ENCODE measurements at places on chromosomes 3 and 15.

- no peak for DNase-seq
Measured at GRCh38 chr3:126656371-126657134, 1.6 kb upstream of the TXNRD3 start.

DNA sequence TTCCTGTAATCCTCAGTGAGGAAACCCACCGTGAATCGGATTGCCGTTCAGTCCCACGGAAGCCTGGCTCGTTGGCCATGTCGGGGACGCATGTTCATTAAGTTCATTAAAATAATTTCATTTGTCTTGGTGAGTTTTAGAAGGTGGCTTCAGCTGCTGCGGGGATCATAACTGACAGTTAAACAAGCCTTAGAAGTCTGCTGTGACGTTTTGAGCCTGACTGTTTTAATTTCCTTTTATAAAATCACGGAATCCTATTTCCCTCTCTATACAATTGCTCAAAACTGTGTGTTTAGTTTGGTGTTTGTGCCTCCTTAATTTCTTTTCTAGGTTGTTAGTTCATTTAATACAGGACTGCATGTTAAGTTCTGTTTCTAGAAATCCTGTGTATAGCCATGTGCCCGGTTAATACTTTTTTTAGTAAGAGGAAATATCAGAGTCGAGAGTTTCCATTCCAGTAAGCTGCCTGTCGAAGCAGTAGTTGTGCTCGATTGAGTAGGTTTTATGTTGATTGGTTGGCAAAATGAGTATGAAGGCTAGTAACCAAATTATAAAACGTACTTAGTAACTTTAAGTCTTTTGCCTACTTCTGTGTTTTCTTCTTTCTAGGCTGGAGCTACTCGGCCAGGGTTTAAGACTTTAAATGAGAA lies 705 bp downstream of the NIPA2 start:
- DNase-seq = no peak

GRCh38 chr3:109241459-109242186 lies 74.7 kb downstream of the DPPA2 start:
- DNase-seq = no peak

DNA sequence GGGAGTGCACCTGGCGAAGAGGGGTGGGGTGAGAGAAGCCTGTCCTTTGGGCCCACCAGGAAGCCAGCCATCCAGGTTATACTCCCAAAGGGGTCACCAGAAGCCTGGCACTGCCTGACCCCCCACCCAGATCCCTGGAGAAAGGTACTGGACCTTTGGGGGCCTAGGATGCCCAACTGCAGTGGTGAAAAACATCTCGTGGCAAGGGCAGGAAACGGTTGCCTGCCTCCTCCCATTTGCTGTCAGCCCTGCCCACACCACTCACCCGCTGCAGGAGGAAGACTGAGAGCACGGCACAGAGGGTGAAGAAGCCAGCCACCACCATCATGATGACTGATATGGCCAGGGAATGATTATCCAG lies 2.2 kb upstream of the ULK3 start:
- no peak for DNase-seq

DNA sequence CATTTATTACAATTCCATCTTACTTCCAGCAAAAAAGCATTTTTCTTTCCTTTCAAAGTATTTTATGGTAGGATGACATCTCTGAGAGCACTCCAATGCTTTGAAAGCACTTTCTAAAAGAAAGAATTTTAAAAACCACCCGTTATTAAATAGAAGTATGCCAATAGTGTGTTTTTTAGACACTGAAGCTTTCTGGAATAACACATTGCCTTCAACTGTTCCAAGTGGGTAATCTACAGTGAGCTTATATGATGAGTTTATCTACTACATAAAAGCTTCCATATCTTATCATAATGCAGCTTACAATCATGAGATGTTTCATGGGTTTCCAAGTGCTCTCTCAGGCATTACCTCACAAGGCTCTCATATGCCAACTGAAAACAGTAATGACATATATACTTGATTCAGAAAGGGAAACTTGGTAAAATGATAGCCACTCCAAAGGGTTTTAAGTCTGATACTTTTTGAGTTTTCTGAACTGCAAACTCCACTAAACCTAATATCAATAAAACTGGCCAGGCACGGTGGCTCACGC lies 14.1 kb downstream of the CMTM6 start:
- no peak for DNase-seq

DNA sequence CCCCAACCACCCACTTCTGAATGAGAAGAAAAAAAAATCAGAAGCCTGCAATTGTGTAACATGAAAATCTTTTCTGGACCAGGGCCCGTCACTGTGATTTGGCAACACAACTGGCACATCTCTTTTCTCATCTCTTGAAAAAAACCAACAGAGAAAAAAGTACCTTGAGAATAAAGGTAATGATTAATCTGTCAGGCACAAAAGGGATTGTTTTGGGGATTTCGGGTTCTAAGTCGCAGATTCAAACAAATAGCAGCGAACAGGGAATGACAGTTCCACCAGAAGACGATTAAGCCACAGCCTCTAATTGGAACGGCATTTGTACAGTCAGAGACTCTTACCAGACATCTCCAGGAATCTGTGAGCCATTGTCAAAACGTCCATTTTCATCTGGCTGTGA lies at the start of gene AQP9:
TSS of gene AQP9 (plus strand) at position 276 of the 400 bp plus-strand sequence. CDS start 185 bp downstream, outside the sequence.
- DNase-seq = no peak

GRCh38 chr3:194103505-194103904 lies 32.4 kb upstream of the HES1 start:
- DNase-seq = peak; percentile 56

DNA sequence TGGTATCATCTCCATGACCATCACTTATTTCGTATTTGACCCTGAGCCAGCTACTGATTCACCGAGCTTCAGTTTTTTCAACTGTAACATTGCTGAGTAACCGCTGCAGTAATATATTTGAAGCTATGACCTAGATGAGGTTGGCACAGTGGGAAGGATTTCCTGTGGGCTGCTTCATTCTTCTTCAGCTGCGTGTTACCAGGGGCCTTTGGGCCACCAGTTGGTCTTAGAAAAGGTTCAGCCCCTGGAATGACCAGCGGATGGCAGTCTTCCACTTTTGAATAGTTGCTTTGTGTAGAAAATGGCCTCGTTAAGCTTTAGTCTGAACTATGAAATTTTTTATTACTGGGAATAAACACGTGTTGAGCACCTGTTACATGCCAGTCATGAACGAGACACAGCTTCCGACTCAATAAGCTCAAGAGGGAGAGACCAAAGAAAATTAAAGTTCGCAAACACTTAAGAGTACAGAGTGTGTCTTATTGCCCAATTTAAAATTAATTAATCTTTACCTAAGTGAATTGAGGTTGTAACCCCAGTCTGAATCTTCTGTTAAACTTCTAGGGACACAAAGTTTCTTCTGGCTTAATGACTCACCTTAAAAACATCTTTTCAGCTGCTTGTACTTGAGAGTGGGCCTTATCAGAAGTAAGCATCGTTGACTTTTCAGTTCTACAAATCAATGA lies 57.6 kb upstream of the NR2E3 start:
- DNase-seq = no peak

GRCh38 chr15:75928680-75929608 lies 25.3 kb downstream of the FBXO22 start:
- DNase-seq = no peak

DNA sequence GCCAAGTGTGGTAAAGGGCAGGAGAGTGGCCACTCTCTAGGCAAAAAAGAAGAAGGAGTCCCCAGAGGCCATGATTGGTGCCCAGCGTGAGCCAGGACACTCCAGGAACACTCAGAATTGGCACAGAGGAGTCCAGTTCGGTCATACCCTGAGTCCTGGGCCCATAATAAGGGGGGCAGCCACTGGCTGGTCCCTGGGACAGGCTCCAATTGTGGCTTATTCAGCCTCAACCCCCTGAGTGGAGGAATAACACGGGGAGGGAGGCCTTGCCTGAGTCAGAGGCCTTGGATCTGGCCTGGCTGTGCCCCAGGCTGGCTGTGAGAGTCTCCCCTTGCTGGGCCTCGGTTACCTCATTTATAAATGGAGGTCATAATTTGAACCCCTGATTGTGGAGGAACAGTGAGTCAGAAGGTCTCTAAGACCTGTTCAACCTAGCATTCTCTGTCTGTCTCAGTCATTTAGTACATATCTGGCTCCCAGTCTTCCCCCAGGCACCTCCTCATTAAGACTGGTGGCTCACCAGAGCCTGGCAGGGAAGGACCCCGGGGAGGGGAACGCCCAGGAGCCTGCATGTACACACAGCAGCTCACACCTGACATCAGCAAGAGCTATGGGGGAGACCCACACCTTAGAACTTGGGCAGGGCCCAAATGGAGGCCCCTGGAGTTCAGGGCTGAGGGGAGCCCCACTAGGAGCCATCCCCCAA lies 95.9 kb upstream of the ATP2B2 start:
- DNase-seq = no peak

DNA sequence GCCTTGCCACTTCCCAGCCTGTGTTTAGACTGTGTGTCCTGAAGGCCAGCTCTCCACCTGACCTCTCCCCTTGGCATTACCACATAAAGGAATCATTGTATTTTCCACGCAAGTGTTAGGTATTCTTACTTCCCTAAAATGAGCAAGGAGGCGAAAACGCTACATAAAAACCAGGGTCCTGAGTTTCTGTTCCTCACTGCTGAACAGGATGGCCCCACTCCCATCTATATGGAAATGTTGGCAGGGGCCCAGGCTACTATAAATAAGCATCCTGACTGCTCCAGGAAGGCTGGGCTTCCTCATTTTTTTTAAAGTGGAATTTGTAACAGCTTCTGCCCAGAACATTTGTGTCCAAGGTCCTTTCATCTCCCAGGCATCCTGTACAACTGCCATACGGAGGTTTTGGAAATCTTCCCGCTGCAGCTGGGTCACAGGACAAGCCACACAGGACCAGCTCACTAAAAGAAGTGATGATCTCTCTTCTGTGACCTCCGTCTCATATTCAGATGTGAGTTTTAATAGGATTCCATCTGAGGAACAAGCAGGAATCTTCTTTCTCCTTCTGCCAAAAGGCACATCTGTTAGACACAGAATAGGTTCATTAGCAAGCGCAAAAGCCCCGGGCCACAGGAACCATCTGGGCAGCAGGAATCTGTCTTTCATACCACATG lies 56.4 kb upstream of the LIMD1 start:
- no peak for DNase-seq

- DNase-seq = no peak
Measured at GRCh38 chr15:70561885-70562284, 201.5 kb downstream of the UACA start.

DNA sequence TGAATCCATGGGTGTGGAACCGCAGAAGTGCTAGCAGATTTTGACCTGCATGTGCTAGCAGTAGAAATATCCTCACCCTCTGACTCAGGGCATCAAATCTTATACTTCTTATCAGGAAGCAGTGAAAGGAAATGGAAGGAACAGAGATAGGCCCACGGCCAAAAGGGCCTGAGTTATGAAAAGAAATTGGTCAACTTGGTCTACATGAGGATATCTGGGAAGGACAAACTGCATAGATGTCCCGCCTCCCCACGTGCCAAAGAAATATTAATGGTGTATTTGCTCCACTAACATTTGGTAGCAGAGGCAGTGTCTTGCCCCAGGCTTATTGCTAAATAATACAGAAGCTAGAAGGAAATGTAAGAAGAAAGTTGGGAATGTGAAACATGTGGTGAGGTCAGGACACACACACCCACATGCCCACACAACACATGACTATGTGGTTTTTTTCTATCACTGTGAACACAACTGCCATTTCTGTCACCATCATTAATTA lies 93.6 kb upstream of the COL8A1 start:
- DNase-seq = no peak

- no peak for DNase-seq
Measured at GRCh38 chr3:13348661-13349396, 71.3 kb downstream of the NUP210 start.

GRCh38 chr3:46086083-46086437 lies 58.8 kb upstream of the XCR1 start:
- DNase-seq = no peak

DNA sequence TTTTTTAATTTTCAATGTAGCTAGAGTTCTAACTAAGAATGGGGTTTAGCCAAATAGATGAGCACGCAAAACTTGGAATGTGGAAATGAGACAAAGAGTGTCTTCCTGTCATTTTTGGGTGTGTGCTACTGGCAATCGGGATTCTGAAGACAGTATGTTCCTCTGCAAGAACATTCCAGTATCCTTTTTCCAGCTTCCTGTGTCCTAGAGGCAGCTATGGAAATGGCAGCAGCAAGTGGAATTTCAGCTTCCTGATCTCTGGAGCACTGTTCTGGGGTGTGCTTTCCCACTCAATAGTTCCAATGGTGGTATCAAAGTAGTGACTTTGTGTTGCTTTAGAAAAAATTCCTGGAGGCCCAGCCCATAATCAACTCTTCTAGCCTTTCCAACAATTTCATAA lies 642.9 kb upstream of the KCNMB2 start:
- no peak for DNase-seq

GRCh38 chr3:133293397-133294110 lies 106.3 kb upstream of the BFSP2 start:
- DNase-seq = no peak

DNA sequence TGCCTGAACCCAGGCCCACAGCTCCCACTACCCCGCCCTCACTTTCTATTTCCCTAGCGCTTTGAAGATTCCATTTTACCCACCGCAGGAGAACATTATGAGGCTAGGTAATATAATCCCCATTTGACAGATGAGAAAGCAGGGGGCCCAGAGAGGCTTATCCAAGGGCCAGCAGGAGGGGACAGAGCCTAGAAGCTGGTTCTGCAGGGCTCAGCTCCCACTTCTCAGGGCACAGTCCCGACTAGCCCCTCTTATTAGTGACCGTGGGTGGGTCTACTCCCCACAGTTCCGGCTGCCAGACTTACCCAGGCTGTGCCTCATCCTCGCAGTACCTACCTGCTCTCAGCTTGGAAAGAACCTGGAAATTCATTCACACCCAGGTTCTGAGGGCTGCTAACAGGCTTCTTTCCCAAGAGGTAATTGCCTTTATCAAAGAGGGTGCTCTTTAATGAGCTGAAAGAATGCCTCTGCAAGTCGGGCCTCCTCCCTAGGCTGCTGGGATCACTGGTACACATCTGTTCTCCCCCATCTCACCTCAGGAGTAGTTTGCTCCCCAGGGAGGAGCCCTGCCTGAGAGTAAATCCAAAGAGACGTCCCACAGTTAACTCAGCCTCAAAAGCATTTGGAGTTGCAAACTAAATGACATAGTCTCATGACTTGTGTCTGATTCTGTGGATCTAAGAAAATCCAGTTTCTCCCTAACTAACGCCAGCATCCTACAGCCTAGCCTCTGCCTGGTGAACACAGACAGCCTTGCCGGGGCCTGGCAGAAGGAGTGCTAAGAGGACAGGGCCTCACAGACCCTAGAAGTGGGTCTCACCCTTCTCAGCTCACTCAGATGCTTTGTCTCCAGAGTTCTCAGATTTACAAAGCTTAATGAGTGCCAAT lies 125.0 kb downstream of the CHSY1 start:
- no peak for DNase-seq

DNA sequence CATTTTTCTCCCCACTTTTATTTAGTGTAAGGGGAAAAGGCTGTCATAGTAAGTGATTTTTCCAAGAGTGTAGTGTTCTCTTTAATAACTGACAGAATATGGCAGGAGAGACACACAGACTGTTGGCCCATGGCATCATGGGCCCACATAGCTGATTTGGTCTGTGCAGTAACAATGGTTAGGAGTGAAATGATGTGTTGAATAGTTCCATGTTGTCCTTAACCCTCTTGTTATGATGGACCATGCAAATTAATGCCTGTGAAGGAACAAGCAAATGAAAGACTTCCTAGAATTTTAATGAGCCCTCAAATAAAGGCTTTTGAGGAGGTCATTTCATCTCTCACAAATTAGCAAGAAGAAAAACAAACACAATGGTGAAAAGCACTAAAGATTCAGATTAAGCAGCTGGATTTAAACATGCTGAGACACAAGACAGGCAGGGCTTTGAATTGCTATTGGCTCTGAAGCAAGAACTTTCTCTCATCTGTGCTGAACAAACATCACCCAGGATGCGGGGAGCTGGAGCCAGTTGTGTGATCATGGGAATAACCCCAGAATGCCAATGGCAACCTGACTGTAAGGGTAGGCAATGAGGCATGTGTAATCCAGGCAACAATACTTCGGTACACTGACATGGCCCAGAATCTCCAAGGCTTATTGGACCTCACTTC lies 136.7 kb upstream of the VEPH1 start:
- DNase-seq = no peak

All from stimulated activated naive B cell treated with anti-CD40 and anti-IgM and Interleukin-4, amounts not matched to agents 10 μg/mL and 1 μg/mL and 100 μg/mL, for 72 hours (primary cell).